Fibroblast of skin of left biceps (primary cell): ENCODE measurements at places on chromosomes 1 and 21.

DNA sequence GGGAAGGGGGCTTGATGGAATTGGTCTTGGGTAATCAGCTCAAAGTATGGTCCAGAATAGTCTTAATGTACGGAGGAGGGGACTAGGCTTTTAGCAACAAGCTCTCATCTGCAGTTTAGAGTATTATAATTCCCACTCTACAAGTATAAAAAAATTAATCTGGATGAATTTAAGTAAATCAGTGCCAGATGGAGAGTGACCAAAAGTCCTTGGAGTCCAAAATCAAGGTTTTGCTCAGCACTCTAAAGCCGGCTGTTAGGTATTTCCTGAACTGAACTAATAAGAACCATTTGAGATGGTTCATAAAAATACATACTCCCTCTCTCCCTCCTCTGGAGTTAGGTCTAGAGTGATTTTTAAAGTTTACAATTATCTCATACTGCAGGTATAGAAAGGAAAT, 23.7 kb downstream of the GLUL start:
- DNase-seq: no peak

DNA sequence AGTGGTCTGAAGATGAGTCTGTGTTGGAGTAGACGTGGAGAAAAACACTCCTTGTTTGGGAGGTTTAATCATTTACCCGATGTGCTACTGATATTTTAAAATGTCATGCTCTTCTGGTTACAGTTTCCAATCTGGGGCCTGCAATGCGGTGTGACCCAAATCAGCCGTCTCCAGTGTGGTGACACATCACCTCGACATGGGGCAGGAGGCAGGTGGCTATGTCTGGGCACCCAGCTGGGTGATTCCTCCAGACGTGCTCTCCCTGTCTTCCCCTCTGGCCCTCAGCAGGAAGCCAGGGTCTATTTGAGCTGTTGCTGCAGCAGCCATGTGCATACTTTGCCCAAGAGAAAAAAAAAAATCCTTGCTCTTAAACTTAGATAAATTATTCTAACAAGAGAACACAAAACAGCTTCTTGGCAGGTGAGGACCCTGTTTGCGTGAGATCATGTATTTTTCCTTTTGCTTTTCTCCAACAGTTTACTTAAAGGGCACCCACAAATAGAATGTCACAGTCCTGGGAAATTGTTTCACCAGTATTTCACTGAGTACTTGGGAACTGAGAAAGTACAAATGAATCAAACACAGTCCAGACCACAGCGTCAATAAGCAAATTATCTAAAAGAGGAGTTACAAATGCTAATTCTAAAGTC, 38.9 kb upstream of the MAP10 start:
- DNase-seq: no peak

DNA sequence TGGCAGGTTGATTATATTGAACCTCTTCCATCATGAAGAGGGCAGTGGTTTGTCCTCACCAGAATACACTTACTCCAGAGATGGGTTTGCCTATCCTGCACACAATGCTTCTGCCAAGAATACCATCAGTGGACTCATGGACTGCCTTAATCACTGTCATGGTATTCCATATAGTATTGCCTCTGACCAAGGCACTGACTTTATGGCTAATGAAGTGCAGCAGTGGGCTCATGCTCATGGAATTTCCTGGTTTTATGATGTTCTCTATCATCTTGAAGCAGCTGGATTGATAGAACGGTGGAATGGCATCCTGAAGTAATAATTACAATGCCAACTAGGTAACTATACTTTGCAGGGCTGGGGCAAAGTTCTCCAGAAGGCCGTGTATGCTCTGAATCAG, 16.6 kb upstream of the GBP6 start:
- DNase-seq: no peak

GRCh38 chr1:97053268-97053667, 331.7 kb downstream of the PTBP2 start:
- DNase-seq: no peak

- DNase-seq: no peak
Measured at GRCh38 chr1:230570724-230571360, 71.4 kb upstream of the COG2 start.
